ENCODE measurements at places on chromosomes 6 and 20. TPM values are rescaled to one million over a fixed set of nuclear protein-coding genes. Genes with fewer than 3 reads are reported as not detected.

- no peak for DNase-seq
These were observed 95.5 kb downstream of the GJA10 start for GRCh38 chr6:89989742-89990141.

DNA sequence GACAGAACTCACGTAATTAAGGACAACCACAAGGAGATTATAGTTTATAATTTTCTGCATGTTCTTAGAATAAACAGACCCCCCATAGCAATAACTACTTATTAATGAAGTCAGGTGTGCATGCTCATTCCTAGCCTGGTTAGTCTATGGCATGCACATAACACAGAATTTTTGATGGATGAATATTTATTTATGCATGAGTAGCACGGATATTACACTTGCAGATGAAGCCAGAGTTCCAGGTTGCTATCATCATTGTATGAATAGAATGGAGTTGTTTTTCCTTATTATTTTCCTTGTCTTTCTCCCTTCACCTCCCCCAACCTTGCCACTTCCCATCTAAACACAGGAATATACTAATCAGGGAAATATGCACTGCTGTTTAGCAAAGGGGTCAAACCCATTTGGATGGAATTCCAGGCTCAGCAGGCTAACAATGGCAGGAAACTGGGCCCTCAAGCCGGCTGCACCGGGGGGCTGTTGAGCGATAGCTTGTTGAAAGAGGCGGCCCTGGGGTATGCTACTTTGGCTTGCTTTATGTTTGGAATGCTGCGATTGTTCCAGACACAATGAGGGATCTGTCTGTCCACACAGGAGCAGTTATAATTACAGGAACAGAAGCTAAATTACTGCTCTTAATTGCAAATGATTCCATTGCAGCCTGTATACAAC is 112.6 kb downstream of the TMEM170B start:
- peak; percentile 99 for DNase-seq

Gene SOX12
- 2.2 TPM for total RNA-seq

- peak; percentile 12 for DNase-seq
These were observed 1.3 kb downstream of the RNF146 start for GRCh38 chr6:127267646-127268625.

- DNase-seq, result no peak
These were observed 292.1 kb downstream of the ESR1 start for GRCh38 chr6:152099446-152100182.

Gene MC3R
- total RNA-seq, result not detected

GRCh38 chr20:56299362-56299761 is 50.8 kb downstream of the MC3R start:
- no peak for DNase-seq
